ACHN (cell line): ENCODE measurements at places on chromosomes 6 and 20.

GRCh38 chr20:3129094-3129493, 30.6 kb downstream of the FASTKD5 start:
- DNase-seq = no peak

DNA sequence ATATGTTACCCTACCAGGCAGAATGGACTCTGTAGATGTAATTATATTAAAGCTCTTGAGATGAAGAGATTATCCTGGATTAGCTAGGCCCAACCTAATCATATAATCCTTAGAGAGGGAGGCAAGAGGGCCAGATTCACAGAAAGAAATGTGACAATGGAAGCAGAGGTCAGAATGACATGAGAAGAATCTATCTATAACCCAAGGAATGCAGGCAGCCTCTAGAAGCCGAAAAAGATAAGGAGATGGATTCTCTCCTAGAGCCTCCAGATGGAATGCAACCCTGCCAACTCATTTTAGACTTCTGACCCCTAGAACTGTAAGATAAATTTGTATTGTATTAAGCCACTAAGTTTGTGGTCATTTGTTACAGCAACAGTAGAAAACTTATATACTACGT, 12.3 kb downstream of the PXT1 start:
- DNase-seq = no peak

GRCh38 chr20:60372822-60373221, 414.6 kb downstream of the CDH26 start:
- DNase-seq = no peak

GRCh38 chr6:6007366-6008088, 802 bp upstream of the NRN1 start:
- DNase-seq = no peak

- DNase-seq = peak; percentile 3
These were observed 671.7 kb upstream of the NRSN1 start for GRCh38 chr6:23454080-23454976.

DNA sequence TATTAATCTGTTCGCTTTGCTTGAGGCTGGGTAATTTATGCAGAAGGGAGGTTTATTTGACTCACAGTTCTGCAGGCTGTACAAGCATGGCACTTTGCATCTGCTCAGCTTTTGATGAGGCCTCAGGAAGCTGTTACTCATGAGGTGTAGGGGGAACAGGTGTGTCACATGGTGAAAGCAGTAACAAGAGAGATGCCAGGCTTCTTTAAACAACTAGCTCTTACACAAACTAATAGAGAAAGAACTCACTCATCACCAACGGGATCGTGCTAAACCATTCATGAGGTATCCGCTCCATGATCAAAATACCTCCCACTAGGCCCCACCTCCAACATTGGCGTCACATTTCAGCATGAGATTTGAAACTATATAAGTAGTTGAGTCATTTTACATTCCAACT, 34.4 kb upstream of the GCLC start:
- no peak for DNase-seq

DNA sequence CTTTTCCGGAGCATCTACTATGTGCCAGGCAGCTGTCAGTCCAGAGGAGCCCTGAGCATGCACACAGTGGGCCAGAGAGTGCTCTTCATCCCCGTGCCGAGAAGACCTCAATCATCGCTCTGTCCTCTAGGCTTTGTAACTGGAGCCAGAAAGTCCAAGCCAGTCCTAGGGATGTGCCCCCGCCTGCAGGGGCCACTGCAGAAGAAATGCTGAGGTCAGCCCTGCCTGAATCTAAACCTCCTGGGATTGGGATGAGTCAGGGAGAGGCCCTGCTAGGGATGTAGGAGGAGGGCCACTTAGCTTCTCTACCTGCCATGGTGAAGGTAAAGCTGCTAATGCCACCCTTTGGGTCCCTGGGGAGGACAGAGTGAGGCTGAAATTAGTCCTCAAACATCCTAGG, 146.8 kb downstream of the CDC5L start:
- no peak for DNase-seq

- no peak for DNase-seq
These were observed 73.2 kb upstream of the CNKSR3 start for GRCh38 chr6:154583546-154584188.

GRCh38 chr6:137218473-137218916, 690 bp downstream of the IFNGR1 start:
- peak; percentile 27 for DNase-seq

GRCh38 chr20:43949741-43950618, 35.3 kb downstream of the TOX2 start:
- no peak for DNase-seq

DNA sequence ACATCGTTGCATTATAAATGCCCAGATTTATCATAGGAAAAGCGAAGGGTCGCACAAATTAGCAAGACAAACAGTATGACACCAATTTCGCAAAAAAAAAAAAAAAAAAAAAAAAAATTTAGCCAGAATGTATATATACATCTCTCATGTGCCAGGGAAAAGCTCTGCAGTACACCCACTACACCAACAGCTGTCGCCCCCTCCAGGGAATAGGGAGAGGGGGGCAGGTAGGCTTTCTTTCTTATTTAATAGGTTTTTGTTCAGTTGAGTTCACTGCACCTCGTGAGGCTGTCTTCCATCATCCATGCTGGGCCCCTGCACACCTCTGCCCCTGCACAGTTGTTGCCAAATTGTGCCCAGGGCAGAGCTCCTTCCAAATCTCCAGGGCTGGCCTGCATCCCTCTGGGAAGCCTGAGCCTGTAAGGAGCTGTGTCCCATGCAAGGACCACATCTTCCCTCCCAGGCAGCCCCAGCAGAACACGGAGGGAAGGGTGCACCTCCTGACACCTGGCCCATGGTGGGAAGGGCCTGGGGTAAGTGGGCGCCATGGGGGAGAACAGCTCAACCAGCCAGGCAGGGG, 85.4 kb downstream of the NINL start:
- DNase-seq = no peak

- no peak for DNase-seq
These were observed 236.2 kb upstream of the TAB2 start for GRCh38 chr6:149081281-149081680.

GRCh38 chr6:52647199-52647598, 23.7 kb upstream of the TMEM14A start:
- no peak for DNase-seq

GRCh38 chr6:5261545-5262109, 314 bp downstream of the FARS2 start:
- DNase-seq = peak; percentile 4
